ENCODE measurements at places on chromosomes 12 and 14.

DNA sequence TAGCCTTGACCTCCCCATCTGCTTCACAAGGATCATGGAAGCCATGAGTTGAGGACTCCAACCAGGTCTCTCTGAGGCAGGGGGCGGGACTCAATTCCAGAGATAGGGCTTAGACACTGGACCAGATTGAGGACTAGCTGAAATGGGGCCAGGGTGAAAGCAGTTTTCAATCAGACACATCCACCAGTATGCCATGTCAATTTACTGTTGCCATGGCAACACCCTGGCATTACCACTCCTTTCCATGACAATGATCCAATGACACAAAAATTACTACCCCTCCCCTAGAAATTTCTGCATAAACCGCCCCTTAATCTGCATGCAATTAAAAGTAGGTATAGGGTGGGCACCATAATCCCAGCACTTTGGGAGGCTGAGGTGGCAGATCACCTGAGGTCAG, 18.6 kb upstream of the DCAF5 start:
- no peak for DNase-seq

DNA sequence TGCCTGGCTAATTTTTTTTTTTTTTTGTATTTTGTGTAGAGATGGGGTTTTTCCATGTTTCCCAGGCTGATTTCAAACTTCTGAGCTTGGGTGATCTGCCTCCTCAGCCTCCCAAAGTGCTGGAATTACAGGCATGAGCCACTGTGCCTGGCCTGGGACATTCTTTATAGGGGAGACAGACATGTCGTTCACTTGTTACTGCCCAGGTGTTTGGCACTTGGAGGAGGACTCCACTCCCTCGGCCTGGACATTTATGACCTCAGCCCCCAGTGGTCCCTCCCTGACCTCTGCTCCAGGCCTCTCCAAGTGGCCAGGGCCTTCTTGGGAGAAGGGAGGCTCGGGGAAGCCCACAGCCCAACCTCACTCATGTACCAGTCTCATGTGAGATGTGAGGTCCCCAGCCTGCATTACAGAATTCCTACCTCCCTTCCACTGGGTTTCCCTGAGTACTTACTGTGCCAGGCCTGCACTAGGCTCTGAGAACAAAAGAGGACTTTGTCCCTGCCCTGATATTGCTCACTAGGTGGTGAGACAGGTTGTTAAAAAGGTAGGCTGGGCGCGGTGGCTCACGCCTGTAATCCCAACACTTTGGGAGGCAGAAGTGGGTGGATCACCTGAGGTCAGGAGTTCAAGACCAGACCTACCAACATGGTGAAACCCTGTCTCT, 9.7 kb upstream of the POP5 start:
- DNase-seq: no peak

DNA sequence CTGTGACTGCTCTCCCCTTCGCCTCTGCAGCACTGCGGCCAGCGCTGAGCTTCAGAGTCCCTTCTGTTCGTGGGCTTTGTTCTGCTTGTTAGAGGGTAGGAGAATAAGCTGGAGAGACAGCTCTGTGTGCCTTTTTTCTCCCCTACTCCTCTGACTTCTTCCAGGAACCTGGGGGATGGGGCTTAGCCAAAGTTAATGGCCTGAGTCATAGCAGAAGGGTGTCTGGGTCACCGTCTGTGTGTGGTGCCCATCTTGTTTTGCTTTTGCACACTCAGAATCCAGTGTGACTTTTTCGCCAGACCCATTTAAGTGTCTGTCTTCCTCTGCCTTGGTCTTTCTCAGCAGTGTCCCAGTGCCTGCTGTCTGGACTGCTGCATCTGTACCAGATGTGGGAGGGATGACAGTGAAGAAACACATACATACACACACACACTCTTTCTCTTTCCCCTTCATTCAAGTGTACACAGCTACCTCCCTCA, 3.0 kb downstream of the KIF5A start:
- no peak for DNase-seq

DNA sequence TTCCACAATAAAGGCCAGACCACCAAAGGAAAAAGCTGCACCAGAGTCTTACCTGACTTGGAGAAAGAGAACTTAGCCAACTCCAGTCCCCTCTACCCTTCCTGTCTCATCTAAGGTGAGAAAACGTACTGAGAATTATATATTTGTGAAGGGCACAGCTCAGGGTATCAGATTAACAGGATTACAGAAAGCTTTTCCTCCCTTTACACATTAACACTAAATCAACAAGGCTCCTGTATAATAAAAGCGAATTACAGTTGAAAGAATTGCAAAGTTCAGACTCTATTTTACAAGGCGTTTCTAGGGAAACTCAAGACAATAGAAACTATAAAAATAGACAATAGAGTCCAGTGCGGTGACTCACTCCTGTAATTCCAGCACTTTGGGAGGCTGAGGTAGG, 82.7 kb upstream of the RPL10L start:
- DNase-seq: no peak

DNA sequence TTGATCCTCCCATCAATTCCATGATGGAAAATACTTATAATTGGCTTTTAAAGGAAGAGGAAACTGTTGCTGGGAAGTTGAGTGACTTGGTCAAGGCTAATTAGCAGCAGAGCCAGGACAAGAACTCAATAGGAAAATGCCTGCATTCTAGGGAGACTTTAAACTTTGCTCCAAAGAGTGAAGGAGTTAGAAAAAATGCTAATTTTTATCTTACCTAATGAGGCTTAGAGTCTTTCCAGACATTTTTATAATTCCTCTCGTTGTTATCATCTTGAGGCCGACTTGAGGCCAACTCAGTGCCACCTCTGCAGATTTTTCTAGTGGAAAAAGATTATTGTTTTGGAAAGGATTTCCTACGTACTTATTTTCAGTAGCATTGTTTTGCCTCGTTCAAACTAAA, 344.6 kb downstream of the ETNK1 start:
- no peak for DNase-seq

GRCh38 chr12:131313635-131314034, 359.9 kb downstream of the ADGRD1 start:
- DNase-seq: no peak

DNA sequence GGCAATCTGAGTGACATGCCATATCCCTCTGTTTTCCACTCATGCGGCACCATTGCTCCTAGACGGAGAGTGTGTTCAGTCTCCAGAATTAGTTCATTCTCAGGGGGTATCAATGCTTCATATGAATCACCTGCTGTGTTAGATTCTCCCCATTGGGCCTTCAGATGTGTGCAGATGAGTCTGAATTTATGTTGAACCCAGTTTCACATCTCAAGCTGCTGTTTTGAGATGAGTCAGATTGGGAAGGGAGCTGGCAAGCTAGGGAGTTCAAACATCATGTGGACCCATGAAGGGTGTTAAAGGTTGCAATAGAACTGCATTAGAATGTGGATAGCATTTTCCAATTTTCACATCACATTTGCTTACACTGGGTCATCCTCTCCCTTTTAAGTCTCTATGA, 46.9 kb upstream of the KCNA1 start:
- no peak for DNase-seq

DNA sequence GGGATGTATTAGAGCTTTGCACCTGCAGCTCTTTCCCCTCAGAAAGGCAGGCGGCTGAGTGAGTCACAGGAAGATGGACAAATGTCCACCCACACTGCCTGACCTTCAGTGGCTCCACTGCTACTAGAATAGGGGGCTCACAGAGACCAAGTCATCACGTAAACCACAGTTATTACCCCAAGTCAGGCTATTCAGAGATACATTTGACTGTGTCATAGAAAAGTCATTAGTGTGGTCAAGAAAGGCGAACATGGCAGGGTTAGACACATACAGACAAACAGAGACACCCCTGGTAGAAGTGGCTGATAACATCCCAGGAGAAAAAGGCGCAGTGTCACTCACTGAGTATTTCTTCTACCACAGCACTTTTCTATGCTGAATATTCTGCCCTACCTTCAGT, 36.0 kb downstream of the GCH1 start:
- no peak for DNase-seq

DNA sequence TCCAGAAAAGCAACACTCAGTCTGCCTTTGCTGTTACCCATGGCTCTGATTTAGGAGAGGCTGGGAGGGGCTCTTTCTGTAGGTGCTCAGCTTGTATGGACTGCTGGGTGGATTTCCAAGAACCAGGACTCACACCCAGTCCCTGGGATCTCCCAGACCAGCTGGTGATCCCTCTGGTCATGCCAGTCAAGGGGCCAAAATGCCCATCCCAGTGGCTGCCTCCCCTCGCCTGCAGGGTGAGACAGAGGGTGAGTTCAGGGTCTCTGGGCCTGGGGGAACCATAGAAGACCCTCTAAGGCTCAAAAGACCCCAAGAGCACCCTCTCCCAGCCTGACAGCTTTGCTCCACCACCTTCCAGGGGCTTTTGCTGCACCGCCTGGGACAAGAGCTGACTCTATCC, 78.6 kb upstream of the MYL2 start:
- DNase-seq: no peak

DNA sequence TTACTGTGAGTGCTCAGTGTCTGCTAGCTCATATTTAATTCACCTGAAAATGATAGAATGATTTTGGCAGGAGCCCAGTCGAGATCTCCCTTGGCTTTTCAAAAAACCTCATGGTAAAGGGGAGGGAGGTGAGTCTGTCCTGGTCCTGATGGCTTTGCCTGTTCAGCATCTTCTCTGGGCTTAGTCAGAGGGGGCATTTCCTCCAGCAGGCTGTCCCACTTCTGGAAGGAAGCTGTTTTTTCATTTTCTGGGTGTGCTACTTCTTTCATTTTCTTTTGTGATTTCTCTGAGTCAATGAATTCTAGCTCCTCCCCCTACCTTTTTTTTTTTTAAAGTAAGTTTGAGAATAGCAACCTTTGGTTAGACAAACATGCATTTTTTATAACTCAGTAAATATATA, 58.8 kb downstream of the TMX1 start:
- DNase-seq: no peak
